ENCODE measurements at places on chromosomes 3 and 15.

- DNase-seq = no peak
Measured at GRCh38 chr3:181940703-181941102, 229.0 kb downstream of the SOX2 start.

DNA sequence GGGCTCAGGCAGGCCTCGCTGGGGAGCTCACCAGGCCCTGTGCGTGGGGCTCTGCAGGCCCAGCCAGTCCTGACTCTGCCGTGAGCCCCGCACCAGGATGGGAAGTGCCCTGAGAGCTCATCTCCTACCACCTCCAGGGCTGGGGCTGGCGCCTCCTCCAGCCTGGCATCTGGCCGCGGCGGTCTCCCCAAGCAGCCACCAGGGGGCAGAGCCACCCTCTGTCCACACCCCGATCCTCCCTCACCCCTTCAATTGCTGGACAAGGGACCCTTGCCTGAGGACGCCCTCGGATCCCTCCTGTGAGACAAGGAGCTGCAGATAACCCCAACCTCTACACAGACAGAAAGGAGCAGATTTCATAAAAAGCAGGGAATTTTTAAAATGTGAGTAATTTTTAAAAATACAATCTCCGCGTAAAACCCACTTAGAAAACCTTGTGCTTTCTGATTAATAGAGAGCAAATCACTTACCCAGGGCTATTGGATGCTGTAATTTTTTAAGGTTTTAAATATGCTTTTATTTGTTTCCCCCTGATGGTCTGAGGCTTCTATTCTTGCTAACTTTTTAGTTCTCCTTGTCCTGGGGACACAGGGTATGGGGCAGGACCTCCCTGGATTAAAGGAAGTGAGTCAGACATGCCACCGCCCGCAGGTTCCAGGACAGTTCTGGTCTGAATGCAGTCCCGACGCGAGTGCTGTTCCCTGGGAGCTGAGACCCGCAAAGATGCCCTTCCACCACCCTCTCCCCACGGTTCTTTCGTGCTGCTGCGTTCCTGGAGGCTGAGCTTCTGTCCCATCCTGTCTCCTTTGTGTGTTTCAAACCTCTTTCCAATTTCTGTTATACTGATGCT is 52.3 kb upstream of the CHRNA7 start:
- no peak for DNase-seq

- no peak for DNase-seq
Measured at GRCh38 chr3:12478326-12478725, 6.0 kb upstream of the TSEN2 start.

GRCh38 chr15:95716708-95717107 is 613.8 kb upstream of the NR2F2 start:
- DNase-seq = no peak

DNA sequence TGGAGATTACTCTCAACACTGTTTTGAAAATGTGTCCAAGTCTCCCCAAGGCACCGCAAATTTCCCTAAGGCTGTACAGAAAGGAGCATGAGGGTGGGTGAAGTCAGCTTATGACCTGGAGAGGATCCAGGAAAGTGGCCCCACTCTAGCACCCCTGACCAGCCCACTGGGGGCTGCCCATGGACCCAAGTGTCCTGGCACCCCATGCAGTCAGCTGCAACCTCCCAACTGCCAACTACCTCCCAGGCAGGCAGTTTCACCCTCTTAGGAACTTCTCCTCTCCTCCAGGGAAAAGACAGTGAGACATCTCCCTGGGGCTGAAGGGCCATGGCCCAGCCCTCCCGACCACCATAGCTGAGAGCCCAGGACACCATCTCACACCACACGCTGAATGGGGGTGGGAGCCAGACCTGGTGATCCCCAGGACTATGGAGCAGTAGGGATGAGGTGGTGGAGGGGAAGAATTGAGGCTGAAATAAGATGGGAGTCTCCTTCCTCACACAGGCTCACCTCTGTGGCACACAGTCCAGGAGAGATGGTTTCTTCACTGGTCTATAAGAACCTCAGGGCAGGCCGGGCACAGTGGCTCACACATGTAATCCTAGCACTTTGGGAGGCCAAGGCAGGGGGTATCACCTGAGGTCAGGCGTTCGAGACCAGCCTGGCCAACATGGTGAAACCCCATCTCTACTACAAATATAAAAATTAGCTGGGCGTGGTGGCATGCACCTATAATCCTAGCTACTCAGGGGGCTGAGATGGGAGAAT is 104.4 kb downstream of the DAPK2 start:
- DNase-seq = peak; percentile 54

GRCh38 chr3:45907769-45908705 is 21.7 kb downstream of the CCR9 start:
- DNase-seq = no peak

DNA sequence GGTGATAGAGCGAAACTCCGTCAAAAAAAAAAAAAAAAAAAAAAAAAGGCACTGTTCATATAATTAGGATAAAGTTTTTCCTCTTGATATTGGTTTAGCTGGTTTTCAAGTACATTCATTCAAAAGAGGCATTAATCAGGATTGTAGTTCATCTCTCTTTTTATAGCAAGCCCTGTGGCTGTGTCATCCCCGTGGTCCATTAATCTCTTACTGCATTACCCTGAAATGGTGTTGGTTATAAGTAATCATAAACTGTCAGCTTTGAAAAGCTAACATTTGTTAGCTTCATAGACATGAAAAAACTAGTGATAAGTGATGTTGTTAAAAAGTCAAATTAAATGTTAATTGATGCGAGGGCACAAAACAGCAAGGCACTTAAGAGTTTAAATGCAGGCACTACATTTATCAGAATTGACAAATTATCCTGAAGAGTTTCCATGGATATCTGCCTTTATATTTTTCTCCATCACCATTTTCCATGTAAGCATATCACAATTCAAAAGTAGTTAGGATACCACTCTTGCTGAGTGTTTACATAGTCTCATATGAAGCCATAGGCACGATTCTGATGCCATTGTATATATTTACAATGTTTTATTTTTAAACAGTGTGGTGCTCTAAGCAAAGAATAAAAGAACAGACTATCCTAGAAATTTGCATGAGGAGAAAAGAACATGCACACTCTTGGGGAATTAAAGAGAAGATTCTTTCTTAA is 193.1 kb downstream of the OTOL1 start:
- DNase-seq = no peak

GRCh38 chr3:117118604-117119003 is 409.0 kb downstream of the TUSC7 start:
- DNase-seq = no peak

GRCh38 chr15:56718560-56718959 is 14.7 kb downstream of the ZNF280D start:
- DNase-seq = no peak

GRCh38 chr15:26224266-26224665 is 361.1 kb upstream of the ATP10A start:
- peak; percentile 13 for DNase-seq

- no peak for DNase-seq
Measured at GRCh38 chr3:65379223-65379622, 659.5 kb downstream of the MAGI1 start.

DNA sequence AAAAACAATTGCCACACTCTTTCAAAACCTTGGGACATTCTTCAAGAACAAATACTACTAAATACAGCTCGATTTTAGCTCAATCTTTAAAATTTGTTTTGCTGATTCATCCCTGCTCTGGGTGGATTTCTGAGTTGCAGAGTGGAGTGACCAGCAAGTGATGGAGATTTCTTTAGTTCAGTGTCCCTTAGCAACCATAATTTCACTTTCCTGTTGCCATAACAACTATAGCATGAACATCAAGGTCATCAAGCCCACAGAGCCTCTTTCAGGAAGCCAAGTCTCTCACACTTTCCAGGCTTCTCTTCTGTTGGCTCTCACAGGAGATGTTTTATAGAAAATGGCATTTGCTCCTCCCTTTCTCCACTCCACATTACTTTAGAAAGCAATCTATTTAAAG is 597.2 kb upstream of the ADAMTS9 start:
- DNase-seq = no peak

GRCh38 chr15:66151809-66152208 is 101.7 kb downstream of the MEGF11 start:
- DNase-seq = no peak

- no peak for DNase-seq
Measured at GRCh38 chr3:195753581-195753980, 32.8 kb downstream of the MUC20 start.

- DNase-seq = no peak
Measured at GRCh38 chr15:95359966-95360365, 970.5 kb upstream of the NR2F2 start.

DNA sequence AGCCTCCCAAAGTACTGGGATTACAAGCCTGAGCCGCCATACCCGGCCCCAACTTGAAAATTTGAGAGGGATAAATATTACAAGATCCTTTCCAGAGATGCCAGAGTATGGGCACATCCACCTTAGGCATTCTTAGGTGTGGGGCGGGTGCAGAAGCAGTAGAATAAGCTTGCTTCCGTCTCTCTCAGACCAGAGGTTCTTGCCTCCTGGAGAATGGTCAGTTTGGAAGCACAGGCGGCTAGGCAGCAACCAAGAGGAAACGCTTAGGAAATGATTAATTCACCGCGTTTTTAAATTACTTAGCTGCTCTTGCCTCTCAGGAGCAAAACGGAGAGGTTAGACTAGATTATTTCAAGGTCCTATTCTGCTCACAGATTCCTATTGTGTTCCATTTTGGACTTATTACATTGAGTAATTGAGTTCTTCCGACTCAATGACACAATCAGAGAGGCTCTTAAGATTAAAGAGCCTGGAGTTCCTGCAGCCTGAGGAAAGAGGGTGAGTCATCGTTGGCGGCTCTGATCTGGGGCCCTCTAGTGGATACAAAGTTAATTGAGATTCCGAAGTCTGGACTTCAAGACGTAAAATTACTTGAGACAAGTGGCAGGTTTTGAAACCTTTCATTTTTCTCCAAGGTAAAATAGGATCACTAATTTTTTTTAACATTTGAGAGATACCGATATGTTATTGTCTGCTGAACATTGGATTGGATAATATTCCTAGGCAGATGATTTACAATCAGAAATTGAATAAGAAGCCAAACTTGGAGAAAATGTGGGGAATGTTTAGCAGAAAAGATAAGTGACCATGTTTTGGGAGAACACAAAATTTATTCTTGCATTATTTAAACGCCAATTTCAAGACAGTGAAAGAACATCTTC is 5.8 kb upstream of the TOPAZ1 start:
- peak; percentile 87 for DNase-seq

GRCh38 chr15:59170295-59171066 is 36.2 kb upstream of the LDHAL6B start:
- no peak for DNase-seq

DNA sequence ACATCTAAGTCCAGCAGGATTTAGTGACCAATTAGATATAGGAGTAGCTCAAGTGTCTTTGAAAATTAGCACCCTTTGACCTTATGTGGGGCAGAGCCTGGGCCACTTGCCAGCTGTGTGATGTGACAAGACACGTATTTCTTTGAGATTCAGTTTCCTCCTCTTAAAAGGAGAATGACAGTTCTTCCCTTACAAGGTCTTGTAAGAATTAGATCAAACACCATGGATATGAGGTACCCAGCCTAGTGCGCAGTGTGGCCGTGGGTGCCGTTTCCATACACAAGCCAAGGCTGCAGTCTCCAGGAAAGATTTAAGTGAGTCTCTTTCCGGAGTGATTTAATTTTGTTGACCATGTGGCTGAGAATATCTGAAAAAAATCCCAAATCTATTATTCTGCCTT is 46.3 kb downstream of the ARHGAP31 start:
- no peak for DNase-seq

- DNase-seq = no peak
Measured at GRCh38 chr3:58176185-58176530, 34.6 kb downstream of the DNASE1L3 start.

DNA sequence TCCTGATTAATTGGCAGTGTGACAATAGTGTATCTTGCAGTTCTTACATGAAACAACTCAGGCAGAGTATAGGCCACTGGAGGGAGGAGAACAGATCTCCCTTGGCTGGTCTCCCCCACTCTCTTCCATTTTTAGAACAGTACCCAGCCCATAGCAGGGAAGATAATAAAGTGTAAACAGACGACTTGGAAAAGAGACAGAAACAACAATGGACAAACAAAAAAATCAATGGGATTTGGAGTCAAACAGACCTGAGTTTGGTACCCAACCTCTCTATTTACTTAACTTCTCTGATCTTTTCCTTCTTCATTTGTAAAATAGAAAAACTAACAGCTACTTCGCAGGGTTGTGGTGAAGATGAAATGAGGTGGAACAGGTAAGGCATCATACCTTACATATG is 58.7 kb upstream of the SNTN start:
- DNase-seq = no peak

GRCh38 chr15:72195101-72195511 is 2.5 kb downstream of the GRAMD2A start:
- DNase-seq = no peak

GRCh38 chr3:116001151-116001621 is 377.9 kb downstream of the GAP43 start:
- no peak for DNase-seq

- no peak for DNase-seq
Measured at GRCh38 chr3:14253707-14254382, 75.2 kb downstream of the LSM3 start.

GRCh38 chr15:91257746-91258414 is 157.8 kb downstream of the SV2B start:
- no peak for DNase-seq

GRCh38 chr15:99006146-99006545 is 1.4 kb downstream of the PGPEP1L start:
- no peak for DNase-seq

DNA sequence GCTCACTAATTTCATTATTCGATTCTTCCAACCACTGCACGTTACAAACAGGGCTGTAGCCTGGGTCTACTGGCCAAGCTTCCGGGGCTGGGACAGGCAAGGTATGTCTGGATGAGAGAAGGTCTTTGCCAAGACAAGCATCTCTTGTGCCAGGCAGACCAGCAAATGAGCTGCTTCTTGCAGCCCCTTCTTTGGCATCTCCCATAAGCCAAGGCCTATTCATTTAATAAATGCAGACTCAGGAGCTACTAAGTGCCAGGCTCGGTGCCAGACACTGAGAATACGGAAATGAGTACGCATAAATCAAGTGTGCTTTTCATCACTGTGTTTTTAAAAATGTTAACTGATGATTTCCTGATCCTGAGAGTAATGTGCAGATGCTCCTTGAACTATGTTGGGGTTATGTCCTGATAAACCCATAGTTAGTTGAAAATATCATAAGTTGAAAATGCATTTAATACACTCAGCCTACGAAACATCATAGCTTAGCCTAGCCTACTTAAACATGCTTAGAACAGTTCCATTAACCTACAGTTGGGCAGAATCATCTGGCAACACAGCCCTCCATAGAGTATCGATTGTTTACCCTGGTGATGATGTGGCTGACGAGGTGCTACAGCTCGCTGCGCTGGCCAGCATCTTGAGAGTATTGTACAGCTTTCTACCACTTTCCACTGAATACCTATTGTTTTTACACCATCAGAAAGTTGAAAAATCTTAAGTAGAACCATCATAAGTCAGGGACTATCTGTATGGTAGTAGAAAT is 135.0 kb upstream of the CTDSPL start:
- DNase-seq = no peak

GRCh38 chr3:36729204-36730056 is 34.9 kb downstream of the DCLK3 start:
- no peak for DNase-seq

- no peak for DNase-seq
Measured at GRCh38 chr15:29959384-29960137, 123.2 kb upstream of the GOLGA8J start.
